ENCODE measurements at places on chromosomes 1 and 21.

- peak; percentile 66 for DNase-seq
Measured at GRCh38 chr1:47436304-47436978, 1.4 kb upstream of the FOXD2 start.

DNA sequence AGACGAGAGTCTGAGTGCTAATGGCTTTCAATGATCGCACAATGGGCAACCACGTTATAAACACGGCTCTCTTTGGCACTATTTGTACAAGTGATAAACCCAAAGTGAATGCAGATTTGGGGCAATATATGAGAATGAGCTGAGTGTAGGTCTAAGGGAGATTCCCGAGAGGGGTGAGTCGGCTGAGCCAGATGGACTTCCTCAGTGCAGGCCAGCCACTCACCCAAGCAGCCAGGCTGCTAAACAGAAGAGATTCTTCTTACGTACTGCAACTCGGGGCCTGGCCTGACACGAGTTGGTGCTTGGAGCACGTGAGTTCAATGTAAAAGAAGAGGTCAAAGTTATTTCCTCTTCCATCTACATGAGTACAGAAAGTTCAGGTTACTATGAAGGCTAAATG is 6.2 kb upstream of the MIXL1 start:
- DNase-seq: no peak

DNA sequence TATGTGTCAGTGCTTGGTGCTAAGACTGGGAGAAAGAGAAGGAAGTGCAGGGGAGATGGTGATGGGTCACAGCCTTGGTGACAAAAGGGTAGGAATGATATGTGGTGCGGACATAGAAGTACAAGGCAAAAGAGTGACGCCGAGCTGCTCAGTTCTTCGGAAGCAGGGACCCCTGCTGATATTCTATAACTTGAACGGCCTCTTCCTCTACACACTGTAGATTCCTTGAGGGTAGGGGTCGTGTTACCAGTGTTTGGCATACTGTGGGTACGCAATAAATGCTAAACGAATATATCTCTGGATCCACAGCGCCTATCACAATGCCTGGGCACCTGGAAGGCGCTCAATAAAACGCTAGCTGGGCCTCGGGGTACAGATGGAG is 488 bp downstream of the DBT start:
- DNase-seq: no peak

DNA sequence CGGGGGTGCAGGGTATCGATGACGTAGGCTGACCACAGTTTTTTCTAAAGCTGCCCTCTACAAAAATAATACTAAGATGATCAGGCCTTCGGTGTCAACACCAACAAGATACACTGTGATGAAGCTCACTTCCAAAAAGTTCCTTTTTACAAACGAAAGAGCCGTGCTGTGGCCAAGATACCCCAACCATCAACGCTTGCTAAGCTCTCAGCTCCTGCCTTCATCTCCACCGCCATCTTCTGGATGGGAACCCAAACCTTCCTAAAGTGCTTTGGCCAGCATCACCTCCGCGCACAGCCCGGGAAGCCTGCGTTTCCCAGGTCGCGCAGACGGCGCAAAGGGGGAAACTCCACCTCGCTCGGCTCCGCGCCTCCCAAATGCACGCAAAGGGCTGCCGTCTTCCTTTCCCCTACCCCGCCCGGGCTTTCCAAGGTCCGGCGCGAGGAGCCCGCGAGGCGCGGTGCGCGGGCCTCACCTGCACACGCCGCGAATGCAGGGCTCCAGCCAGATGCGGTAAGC is 541 bp downstream of the USP48 start:
- DNase-seq: peak; percentile 44

DNA sequence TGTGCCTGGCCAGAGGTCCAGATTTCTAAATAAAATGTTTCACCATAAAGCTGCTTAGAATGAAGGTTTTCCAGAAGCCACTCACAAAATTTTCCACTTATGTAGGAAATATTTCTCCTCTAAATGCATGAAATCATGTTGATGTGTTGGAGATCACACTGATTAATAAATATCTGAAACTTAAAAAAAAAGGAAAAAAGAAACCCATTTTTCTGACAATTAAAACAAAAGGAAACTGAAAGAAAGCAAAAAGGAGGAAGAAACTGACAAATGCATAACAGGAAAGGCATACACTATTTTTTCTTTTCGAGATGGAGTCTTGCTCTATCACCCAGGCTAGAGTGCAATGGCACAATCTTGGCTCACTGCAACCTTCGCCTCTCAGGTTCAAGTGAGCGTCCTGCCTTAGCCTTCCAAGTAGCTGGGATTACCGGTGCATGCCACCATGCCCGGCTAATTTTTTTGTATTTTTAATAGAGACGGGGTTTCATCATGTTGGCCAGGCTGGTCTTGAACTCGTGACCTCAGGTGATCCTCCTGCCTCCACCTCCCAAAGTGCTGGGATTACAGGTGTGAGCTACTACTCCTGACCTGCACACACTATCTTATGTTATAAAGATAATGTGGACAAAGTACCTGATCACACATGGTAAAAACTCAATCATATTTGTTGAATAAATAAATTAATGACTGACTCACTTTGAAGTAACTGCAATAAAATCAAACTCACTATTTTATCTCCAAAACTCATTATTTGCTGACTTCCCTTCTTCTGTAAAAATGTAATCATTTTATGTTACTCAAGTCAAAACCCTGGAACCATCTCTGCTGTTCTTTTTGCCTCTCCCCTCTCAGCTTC is 149.8 kb upstream of the NR5A2 start:
- no peak for DNase-seq

GRCh38 chr1:225697428-225697827 is 44.5 kb upstream of the ENAH start:
- no peak for DNase-seq

GRCh38 chr1:231442735-231443134 is 20.6 kb upstream of the EGLN1 start:
- DNase-seq: no peak

DNA sequence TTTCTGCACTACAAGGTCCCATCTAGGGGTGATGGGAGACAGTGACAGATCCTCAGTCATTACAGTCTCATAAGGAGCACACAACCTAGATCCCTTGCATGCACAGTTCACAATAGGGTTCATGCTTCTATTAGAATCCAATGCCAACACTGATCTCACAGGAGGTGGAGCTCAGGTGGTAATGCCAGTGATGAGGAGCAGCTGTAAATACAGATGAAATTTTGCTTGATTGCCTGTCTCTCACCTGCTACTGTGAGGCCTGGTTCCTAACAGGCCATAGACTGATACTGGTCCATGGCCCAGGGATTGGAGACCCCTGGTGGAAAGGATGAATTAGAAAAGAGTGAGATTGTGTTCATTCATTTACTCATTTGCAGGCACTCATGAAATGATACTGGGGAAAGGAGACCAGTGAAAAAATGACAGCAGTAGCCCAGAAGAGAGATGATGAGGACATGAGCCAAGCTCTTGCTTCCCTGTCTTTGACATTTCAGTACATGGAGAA is 251.6 kb upstream of the DUSP10 start:
- no peak for DNase-seq

DNA sequence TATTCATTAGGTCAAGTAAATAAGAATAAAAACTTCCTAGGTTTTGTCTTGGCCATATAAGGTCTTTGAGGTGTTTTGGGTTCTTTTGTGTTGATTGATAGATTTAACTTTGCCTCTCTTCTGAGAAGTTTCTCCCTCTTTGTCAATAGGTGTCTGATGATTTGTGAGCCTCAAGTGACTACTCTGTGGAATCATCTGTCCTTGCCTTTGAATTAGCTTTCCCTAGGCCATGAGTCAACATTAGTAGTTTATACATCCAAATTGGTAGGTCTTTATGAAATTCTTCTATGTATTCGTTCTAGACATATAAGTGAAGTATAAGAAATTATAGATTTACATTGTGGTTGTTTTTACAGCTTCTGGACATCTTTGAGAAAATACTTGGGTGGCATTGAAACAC is 864.4 kb downstream of the USP25 start:
- no peak for DNase-seq

DNA sequence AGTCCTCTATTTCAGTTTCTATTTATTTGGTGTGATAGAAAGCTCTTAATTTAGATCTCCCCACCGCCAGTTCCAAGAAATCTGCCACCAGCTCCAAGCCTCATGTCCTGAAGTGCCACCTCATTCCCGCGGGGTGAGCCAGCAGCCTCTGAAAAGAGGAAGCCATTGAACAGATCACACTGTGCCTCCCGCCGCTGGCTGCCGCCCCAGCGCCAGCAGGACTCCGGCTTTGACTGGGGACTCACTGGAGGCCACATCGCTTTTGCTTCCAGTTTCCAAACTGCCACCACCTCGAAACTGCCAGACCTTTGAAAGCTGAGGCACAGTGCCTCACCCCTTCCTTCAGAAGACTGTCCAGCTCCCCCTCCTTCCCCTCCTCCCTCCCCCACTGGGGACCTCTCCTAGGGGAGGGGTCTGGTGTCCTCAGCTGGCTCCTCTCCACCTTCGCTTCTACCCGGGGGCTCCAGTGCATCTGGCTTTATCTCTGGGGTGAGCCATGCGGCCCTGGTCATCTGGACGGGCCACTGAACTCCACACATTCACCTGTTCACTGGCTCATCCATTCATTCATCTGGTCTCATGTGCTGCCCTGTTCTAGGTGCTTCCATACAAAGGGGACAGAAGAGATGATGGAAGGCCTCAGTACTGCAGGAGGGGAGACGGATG is 58.9 kb downstream of the VPS26C start:
- DNase-seq: no peak

DNA sequence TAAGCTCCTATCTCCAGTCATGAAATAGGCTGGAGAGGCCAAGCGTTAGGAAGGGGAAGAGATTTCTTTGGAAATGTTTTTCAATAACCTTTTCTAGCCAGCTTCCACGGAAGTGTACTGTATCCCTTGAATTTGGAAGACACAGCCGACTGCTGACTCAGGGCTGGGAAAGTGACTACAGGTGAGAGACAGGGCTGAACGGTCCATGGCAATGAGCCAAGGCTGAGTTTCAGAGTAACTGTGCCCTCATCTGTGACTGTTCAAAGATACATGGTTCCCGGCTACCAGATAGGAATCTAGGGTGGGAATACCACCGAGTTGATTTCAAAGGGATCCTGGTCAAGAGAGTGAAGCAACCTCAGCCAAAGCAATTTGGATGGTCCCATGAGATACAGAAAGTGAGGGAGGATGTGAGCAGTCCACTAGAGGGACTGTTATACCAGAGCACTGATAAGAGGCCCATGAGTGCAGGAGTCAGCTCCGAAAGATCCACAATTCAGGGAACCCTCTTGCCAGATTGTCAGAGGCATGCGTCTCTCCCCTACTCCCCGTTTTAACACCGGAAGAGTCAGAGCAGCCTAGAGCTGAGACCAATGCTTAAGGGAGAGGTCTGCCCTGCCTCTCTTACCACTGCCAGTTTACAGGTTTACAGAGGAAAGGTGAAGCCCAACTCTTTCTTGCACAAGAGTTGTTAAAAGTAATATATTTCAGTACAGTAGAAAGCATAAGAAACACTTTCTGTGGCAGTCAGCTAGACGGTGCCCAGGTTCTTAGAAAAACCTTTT is 3.2 kb upstream of the KRTAP19-8 start:
- DNase-seq: no peak

- no peak for DNase-seq
Measured at GRCh38 chr1:162019006-162019405, 4.7 kb downstream of the OLFML2B start.

- DNase-seq: no peak
Measured at GRCh38 chr1:162347281-162347680, 29.4 kb downstream of the SPATA46 start.

DNA sequence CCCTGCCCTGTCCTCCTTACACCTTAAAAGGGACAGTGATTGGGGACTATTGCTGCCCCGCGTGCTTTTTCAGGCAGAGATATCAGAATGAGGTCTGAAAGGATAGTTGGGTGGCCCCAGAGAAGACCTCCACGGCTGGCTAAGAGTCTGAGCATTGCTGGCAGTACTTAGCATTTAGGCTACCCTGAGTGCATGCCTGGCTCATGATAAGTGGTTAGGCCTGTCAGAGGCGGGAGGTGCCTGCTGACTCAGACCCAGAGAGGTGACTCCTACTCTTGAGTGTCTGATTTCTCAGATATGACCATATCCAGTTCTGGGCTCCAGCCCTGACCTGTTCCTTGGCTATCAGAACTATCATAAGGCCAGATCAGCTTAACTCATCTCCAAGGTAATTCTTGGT is 213.7 kb downstream of the PBX1 start:
- DNase-seq: no peak

- DNase-seq: no peak
Measured at GRCh38 chr1:90314533-90314932, 319.6 kb downstream of the ZNF326 start.

DNA sequence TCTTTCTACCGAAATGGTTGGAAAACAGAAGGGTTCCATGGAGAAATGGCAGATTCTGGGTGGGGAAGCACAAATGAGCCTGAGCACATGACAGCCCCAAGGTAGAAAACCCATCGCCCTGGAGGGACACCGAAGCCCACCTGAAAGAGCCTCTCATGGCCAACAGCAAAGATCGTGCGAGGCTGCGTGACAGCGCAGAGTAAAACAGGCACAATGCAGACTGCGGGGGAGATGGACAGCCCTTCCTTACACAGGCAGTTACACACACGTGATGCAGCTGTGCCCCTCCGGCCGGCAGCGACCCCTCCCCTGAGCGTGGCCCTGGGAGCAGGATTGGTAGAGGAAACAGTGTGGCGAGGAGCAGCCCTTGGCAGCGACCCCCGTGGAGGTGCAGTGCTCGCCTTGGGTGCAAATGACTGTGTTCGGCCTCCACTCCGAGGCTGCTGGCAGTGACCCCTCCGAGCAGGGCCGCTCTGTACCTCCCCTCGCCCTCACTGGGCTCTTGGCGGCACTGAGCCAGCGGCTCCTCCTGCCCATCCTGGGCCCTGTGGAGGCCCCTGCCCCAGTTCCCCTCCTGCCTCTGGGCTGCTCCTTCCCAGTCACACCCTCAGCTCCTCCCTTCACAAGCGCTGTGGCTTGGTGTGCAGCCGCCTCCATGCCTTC is 120.9 kb upstream of the COL6A1 start:
- no peak for DNase-seq

DNA sequence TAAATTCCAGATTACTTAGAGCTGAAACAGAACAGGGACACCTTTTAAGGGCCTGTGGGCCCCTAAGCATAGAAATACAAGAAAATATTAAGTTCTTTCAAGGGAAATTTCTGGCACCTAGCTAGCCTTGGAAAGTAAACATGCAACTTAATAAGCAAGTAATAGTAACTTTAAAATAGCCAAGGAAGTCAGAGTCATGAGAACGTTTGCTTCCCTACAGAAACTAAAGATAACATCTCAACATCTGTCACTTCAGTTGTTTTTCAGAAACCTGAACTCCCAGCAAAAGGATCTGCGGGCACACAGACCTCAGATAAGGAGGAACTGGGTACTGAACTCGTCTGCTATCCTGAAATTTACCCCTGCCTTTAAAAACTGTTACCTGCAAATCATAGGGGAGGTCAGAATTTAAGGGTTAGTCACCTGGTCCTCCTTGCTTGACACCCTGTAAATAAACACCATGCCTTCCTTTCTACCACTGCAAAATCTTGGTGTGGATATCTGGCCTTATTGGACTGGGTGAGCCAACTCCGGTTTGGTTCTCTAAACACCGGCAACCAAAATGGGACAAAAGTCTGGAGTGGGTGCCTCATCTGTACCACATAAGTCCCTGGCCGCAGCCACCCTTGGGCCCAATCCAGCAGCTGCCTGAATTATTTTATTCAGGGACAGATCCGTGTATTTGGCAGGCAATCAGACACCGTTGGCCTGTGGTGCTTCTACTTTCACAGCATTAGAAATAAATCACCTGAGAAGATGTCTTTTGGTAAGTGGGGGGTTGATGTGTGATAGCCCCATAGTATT is 27.9 kb downstream of the NRDC start:
- no peak for DNase-seq

- no peak for DNase-seq
Measured at GRCh38 chr1:204680461-204680860, 5.1 kb downstream of the LRRN2 start.

Data from effector CD4-positive, alpha-beta T cell (primary cell).